Right ventricle myocardium superior (tissue), 1 donor: ENCODE measurements at places on chromosomes 7 and 10. TPM values are rescaled to one million over a fixed set of nuclear protein-coding genes. Genes with fewer than 3 reads are reported as not detected.

The SEMA4G gene
- total RNA-seq, result 0.86 TPM

DNA sequence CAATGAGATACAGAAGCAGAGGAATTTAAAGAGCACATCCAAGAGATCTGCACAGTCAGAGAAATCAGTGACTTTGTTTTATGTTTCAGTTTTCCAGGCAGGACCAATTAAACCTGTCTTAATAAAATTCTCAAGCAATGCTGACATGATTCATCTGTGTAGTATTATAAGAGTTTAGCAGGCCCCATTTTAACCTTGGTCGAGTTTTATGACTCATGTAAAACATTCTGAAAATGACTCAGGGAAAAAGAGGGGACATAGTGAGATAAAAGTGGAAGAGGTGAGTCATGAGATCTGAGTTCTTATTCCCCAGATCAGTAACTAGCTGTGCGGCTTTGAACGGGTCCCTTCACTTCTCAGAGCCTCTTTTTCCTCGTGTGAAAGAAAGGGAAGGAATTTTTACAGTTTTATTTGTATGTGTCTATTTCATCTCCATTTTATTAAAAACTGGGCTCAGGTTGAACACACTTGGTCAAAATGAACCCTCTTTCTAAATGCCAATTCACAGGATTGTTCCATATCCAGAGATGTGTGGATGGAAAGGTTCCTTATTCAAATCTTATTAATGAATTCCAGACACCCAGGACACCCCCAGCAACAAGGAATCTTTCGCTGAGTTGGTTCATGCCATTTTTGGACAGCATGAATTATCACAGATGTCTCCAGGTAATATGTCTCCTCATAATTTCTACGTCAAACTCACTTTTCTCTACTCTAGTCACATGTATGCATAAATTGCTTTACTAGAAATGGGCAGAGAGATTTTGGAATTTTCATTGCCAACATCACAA is 143.2 kb downstream of the JAZF1 start:
- DNase-seq, result no peak

DNA sequence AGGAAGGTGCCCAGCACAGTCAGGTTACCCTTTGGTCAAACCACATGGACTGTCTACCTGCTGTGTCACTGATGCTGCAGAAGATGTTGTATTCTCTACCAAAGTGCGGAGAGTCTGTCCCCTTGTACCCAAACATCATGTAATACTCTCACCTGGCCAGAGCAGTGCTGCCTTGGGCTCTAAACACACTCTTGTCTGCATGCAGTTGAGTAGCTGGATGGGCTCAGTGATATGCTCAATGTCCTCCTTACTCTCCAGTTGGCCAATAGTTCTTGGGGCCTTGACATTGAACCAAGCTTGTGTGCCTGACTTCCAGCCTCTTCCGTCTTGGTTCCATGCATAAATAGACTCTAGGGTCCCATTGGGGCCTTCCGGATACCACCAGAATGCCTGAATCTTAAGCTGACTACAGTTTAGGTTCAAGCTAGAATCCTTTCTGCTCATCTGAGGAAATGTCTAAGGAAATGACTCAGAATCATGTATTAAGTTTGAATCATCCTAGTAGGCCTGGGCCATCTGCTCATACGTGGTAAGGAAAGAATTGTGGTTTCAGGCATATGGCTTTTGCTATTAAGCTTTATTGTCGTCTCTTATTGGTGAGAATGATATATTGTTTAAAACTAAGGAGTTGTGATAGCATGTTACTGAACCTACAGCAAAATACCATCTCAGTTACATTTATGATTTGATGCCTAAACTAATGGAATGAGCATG is 118.0 kb downstream of the OTUD1 start:
- no peak for DNase-seq

DNA sequence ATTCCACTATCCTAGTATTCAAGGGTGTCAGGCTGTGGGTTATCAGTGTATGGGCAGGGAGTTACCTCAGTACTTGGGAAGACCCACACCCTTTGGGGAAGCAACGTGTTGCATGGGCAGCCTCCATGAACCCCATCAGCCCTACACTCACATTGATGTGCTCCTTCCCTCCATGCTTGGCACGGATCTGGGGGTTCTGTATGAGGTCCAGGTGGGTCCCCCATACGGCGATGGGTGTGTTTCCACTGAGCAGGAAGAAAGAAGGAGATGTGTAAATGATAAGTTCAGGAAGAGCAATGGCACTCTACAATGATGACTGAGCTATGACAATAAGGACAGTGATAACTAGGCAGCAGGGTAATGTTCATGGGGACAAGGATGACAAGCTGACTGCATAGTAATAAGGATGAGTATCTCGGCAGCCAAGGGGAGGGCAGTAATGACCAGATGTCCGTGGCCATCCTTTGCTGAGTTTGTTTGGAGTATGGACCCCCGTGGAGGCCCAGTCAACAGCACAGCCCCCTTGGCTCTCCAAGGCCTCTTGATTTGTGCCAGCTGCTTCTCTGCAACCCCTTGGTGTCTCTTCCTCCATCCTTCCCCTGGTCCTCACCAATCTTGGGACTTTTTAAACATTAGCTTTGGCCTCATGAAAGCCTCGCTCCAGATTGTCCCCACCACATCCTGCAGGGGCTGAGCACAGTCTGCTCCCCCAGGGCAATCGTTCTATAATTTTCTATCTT is 394.2 kb downstream of the PLXNA4 start:
- no peak for DNase-seq

GRCh38 chr7:114548081-114548980 is 133.7 kb downstream of the FOXP2 start:
- DNase-seq, result no peak
